ENCODE measurements at places on chromosomes 1 and 21. TPM values are rescaled to one million over a fixed set of nuclear protein-coding genes. Genes with fewer than 3 reads are reported as not detected.

GRCh38 chr1:10236405-10237156, 26.2 kb downstream of the KIF1B start:
- DNase-seq: no peak

DNA sequence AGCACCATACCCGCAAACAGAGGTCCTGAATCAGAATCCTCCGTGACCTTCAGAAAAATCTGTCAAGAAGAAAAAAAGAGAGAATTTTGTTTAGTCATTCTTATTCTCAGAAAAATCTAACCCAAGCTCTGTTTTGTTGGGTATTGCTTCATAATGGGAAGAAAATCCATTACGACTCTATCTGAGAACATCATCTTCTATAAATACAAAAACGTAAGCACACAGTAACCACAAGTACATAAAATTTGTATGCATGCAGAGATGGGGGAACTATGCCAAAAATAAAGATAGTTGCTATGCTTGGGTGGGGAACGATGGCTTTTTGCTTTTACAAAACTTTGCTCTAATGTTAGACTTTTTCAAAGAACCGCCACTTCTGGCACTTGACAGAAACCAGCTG, 84.2 kb downstream of the ABCA4 start:
- no peak for DNase-seq

DNA sequence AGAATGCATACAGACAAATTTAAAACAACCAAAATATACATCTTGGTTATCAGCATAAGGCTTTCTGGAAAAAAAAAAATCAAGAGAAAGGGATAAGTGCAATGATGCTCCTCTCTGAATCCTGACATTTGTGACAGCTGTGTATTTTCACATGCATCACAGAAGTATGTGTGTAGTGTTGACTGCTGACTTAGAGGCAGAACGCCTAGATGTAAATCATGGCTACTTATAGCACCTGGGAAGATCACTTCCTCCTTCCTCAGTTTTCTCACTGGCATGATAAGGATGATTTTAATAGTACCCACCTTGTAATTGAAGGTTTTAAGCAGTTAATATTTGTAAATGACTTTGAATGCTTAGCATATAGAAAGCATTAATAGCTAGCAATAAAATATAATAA, 112.5 kb downstream of the MRPL39 start:
- DNase-seq: no peak

- DNase-seq: no peak
Observed at GRCh38 chr1:174939775-174940545, 59.8 kb upstream of the CACYBP start.

GRCh38 chr21:46048926-46049889, 48.7 kb upstream of the COL6A2 start:
- DNase-seq: peak; percentile 100

Gene OR2L2
- total RNA-seq: not detected

Gene SLC19A1
- 8.3 TPM for total RNA-seq

- DNase-seq: no peak
Observed at GRCh38 chr1:9413877-9414213, 121.2 kb downstream of the SPSB1 start.

GRCh38 chr1:115275216-115275615, 62.8 kb downstream of the NGF start:
- no peak for DNase-seq

- no peak for DNase-seq
Observed at GRCh38 chr1:206094024-206094423, 23.2 kb downstream of the AVPR1B start.

GRCh38 chr1:83927701-83928100, 71.2 kb downstream of the TTLL7 start:
- no peak for DNase-seq

- DNase-seq: peak; percentile 40
Observed at GRCh38 chr1:97186381-97186780, 464.8 kb downstream of the PTBP2 start.

- peak; percentile 78 for DNase-seq
Observed at GRCh38 chr1:234840843-234841242, 230.9 kb upstream of the IRF2BP2 start.

DNA sequence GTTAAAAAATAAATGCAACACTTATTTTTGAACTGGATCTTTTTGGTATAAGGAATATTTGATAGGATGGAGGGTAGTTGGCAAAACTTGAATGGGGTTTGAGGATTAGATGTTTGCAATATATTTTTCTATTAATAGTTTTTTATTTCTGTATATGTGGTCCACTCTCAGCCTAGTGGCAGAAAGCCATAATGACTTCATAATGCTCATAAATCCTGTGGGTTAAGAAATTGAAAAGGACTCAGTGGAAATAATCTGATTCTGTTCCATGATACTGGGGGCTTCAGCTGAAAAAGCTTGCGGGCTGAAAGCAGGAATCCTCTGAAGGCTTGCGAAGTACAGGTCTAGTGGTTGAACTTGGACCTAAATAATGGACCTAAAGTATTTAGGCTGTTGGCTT, 1028.6 kb upstream of the PRMT6 start:
- no peak for DNase-seq

Gene RIPPLY3
- not detected for total RNA-seq

DNA sequence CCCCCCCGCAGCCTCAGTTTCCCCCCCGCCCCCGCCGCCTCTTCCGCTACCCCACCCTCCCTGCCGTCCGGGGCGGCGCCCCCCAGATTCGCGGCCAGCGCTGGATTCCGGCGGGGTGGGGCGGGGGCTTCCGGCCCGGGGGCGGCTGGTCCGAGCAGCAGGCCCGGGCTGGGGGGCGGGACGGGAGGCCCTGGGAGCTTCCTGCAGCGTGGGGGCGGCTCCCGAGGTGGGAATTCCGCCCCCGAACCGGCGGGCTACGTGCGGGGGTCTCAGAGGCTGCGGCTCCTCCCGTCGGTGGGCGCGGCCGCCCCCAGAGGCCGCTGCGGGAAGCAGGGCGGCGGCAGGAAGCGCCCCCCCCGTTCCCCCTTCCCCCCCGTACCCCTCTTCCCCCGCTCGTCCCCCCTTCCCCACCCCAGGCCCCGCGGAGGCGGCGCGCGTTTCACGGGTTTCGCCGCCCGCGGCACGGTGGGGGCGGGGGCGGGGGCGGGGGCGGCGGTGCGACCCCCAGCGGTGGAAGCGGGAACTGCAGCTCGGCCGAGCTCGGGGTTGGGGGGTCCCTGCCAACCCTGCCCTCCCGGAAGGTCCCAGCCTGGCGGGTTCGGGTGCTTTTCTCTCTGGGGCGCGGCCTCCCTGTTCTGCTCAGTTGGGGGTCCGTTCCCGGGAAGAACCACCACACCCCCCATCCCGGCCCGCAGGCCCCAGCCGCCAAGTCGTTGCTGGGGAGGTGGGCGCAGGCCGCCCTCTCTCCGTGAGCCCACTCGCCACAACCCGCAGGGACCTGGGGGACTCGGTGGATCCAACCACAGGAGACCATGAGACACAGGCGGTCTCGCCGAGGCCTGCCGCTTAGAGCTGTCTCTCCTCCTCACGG, 76.3 kb downstream of the MORN1 start:
- peak; percentile 46 for DNase-seq

Gene DNASE2B
- not detected for total RNA-seq

- DNase-seq: no peak
Observed at GRCh38 chr1:73500154-73500553, 697.8 kb downstream of the LRRIQ3 start.

GRCh38 chr21:44926331-44927101, 5.8 kb upstream of the ITGB2 start:
- no peak for DNase-seq

GRCh38 chr1:156081180-156081916, 917 bp downstream of the MEX3A start:
- no peak for DNase-seq

- no peak for DNase-seq
Observed at GRCh38 chr1:68049941-68050878, at the start of gene DIRAS3. Gene DIRAS3, minus strand, starts transcription at chr1:68050627. Its CDS starts 3,330 bp downstream, at chr1:68047297.

DNA sequence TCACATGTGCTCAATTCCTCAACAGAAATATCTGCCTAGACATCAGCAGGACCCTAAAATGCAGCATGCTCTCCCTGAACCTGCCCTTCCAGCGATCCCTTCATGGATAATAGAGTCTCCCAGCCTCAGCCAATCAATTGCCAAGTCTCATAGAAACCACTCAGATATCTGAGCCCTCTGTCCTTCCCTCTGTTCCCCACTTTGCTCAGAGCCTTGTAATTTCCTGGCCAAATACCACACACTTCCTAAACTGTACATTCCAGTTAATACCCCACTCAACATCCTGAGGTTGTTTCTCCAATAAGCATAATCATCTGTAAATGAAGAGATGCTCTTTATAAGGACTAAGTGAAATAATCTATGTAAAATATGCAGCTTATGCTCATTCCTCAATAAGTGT, 59.3 kb upstream of the PTGFRN start:
- peak; percentile 49 for DNase-seq

DNA sequence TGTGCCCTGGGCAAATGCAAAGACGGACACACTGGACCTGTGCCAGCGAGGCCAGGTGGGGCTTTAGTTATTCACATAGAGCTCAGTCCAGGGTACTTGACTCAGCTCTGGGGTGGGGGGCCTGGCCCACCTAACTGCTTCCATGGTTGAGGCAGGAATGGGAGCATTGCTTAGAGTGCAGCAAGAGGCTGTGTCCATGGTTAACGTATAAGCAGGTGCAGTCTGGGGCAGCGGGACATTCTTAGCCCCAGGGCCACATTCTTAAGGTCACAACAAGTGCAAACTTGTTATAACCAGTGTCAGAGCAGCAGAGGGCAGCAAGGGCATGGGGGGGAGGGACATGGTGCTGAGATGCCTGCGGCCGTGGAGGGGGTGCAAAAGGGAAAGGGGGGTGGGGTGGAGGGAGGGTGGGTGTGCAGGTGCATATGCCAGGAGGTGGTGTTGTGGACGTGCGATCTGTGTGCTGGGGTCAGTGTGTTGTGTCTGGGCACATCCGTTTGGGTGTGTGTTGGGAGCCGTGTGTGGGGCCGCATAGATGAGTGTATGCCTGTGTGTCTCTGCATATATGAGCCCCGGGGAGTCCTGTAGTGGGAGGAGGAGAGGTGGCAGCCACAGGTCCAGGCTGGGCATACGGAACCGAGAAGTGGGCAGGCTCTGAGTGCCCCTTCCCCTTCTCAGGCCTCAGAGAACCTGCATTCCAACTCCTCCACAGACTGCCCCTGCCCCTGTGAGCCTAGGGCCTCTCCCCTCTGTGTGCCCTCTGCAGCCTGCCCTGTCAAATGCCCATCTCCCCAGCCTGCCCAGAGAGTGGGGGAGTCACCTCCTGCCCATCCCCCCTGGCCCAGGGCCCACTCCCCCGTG, 8.4 kb downstream of the KCNJ10 start:
- DNase-seq: no peak

DNA sequence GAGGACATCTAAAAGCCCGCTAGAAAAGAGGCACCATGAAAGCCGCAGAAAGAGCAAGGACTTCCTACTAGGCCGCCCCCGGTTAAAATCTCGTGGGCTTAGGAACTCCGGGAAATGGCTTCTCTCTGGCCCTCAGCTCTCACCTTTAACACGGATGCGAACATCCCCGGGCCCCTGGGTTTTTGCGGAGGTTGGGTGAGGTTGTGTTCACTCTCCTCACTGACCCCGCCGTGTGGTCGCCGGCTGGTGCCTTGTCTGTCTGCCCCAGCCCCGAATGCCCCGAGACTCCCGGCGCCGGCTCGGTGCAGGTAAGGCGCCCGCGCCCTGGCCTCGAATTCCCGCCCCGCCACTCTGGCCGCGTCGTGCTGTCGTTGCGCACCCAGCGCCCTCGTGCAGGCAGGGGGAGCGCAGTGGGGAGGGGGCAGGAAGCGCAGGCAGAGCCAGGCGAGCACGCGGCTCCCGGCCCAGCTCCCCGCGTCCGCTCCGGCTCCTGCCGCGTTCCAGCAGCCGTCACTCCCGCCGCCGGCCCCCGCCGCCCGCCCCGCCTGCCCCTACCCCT, at the start of gene SHISAL2A:
Gene SHISAL2A (plus strand): TSS at position 437 of the 559 bp plus-strand sequence. CDS start 326 bp downstream, outside the sequence.
- no peak for DNase-seq

GRCh38 chr1:3929126-3929525, 29.1 kb upstream of the C1orf174 start:
- no peak for DNase-seq

- no peak for DNase-seq
Observed at GRCh38 chr1:14757286-14757625, 158.8 kb downstream of the KAZN start.

GRCh38 chr1:178727014-178727895, 2.2 kb downstream of the RALGPS2 start:
- DNase-seq: peak; percentile 16

- DNase-seq: no peak
Observed at GRCh38 chr21:29827236-29827635, 112.6 kb downstream of the GRIK1 start.

DNA sequence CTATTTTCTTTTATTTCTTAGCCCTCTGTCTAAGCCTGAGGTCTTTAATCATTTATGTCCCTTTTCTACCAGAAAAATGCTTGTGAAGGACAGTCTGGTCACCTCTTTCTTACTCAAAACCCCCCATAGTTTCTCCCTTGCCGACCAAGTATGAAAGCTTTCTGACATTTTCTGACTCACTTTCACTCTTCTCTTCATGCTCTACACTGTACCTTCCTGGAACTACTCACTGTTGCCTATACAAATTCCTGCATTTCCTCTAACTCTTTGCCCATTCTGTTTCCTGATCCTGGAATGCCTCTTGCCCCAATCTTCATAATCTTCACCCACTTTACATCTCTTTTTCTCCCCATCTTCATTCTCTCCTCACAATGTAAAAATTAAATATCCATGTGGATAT, 380.0 kb downstream of the HHIPL2 start:
- peak; percentile 42 for DNase-seq

DNA sequence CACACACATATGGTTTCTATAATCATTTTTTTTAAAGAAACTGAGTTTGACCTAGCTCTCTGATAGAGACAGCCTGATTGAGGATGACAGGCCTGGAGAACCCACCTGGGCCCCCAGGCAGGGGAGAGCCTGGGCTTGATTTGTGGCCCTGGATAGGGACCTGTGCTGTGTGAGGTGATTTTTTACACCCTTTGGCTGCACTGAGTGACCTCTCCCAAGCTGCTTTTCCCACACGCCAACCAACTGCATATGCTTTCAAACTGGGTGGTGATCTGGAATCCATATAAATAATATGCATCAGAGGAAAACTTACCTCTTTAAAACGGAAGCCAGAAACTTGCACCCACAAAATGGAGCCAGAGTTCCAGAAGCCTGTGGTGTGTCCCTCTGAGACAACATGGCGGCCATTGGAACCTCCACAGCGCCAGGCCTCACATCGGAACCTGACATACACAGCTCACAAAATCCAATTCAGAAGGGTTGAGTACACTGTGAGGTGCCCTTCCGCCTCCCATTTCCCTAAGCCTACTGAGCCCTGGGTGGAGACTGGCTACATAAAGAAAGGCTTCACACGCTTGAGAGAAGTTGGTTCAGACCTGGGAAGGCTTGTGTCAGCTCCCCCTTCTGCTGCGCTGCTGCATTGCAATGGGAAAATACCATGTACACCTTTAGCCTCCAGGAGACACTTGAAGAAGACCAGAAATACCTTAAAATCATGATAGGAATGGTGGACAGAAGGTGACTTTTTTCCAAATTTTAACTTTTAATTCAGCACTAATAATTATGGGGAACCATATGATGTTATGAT, 160.7 kb downstream of the HHIPL2 start:
- peak; percentile 70 for DNase-seq

- DNase-seq: peak; percentile 57
Observed at GRCh38 chr1:157878059-157878458, 36.5 kb upstream of the CD5L start.

DNA sequence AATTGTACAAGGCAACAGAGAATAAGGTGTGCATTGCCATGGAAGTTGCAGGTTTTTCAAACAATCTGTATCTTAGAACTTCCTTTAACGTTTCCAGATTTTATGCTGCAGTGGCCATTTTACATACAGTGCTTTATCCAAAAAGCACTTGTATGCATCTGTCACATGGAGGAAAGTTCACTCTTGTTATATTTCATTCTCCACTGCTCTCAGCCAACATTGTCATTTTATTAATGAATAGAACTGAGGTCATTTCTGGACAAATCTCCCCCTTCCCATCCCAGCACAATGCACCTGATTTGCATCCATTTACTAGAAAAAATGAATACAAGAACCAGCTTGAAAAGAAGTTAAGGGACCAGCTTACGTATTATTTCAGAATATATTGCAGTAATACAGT, 342.0 kb downstream of the USP25 start:
- no peak for DNase-seq

Data from RPMI7951 (cell line).